ENCODE measurements at places on chromosomes 12 and 14.

DNA sequence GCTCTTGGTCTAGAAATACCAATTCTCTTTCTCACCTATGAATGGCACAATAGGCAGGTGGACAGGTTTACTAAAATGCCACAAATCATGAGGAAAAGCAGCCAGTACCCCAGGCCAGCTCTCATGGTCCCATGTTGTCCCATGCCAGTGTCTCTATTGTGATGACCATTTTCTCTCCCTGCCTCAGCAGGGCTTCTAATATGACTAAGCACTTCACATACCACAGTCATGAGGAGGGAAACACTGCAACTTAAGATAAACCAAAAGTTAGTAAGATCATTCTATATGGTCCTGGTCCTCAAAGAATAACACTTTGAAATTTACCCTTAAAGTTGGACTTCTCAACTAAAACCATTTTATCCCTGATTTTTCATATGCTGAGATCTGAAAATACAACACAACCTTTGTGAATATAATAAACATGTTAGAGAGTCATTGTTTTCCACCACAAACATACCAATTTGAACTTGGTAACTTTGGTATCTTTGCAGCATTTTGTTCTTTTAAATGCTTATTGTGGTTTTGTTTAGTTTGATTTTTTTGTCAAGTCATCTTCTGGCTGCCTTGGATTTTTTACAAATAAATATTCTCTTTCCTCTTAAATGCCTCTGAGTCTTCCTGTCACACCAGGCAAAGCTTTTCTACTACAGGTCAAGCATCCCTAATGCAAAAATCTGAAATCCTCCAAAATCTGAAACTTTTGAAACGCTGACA, 3.6 kb downstream of the TTC5 start:
- DNase-seq, result no peak

DNA sequence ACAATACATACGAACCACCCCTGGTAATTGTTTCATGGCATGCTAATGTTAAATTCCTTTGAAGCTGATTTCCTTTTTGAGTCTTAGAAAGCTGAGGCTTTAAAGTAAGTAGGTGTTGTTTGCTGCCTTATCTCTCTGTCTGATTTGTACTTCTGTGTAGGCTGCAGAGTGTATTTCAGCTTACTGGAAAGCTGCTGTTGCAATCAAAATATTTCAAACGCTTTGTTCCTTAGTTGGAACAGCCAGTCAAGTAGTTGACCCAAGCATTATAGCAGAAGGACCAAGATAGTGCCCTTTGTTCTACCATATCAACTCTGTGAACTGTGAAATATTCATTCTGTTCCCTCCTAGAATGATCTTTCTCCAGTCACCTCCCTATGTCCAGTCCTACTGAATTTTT, 3.1 kb downstream of the PKP2 start:
- DNase-seq, result no peak

DNA sequence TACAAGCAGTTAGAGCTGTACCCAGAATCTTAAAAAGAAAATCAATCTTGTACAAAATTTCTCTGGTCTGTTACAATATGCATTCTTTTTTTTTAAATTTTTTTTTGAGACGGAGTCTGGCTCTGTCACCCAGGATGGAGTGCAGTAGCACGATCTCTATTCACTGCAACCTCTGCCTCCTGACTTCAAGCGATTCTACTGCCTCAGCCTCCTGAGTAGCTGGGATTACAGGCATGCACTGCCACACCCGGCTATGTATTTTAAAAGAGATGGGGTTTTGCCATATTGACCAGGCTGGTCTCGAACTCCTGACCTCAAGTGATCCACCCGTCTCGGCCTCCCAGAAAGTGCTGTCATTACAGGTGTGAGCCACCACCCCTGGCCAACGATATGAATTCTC, 4.1 kb downstream of the FBXO33 start:
- DNase-seq, result no peak

DNA sequence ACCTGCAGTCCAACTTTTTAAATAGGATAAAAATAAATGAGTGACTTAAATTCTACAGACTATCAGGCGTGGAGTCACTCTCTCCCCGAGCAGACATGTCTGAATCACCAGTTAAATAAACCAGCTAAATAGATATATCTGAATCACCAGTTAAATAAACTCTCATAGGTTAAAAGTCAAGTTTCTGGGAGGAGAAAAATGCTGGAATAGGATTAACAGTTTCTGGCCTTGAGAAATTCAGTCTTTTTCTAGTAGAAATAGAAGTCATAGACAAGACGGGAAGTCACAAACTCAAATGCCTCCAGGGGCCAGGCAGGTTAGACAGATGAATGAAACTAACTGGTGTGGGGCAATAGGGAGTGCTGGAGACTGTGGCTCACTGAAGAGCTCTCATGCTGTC, 258.6 kb upstream of the TMEM132C start:
- no peak for DNase-seq

DNA sequence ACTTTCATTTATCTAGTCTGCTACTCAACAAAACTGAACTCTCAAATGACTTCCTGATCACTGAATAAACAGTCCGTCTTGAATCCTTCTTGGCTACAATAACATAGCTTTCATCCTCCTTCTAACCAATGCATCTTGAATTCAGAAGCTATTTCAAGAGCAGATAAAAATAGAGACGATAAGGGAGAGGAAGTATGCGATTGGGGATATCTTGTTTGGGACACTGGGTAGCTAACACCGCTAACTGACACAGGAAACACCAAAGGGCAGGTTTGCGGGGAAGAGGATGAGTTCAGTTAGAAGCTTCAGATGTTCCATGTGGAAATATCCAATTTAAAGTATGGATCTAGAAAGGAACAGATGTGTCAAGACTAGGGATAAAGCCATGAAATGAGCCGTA, 102.5 kb downstream of the SLC41A2 start:
- no peak for DNase-seq

GRCh38 chr12:54390176-54390667, 5.7 kb upstream of the ZNF385A start:
- DNase-seq, result no peak

GRCh38 chr14:20823859-20824258, 21.2 kb upstream of the RNASE1 start:
- no peak for DNase-seq

DNA sequence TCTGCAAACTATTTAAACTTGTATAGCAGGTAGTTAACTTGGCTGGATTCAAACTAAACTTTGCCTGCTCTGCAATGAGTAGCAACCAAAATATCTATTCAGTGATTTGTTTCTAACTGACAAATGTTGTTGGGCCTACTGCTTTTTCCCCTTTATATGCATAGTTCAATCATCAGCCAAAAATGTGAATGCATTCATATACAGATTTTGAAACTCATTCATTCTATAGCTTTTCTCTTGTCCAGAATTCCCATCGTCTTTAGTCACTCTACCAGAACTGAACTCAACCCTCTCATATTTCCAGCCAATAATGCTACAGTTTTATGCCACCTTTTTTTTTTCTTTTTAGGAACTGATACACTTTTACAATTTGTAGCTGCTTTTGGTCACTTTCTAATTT, 599.8 kb downstream of the RPL10L start:
- no peak for DNase-seq

GRCh38 chr12:90589956-90590355, 365.0 kb downstream of the CCER1 start:
- no peak for DNase-seq

All from stimulated activated CD8-positive, alpha-beta memory T cell treated with anti-CD3 and anti-CD28 coated beads, Interleukin-7, amount 100 ng/mL, for 1 hour (primary cell).